ENCODE measurements at places on chromosomes 3 and 15.

GRCh38 chr3:43453981-43454380 is 167.6 kb downstream of the SNRK start:
- no peak for DNase-seq

DNA sequence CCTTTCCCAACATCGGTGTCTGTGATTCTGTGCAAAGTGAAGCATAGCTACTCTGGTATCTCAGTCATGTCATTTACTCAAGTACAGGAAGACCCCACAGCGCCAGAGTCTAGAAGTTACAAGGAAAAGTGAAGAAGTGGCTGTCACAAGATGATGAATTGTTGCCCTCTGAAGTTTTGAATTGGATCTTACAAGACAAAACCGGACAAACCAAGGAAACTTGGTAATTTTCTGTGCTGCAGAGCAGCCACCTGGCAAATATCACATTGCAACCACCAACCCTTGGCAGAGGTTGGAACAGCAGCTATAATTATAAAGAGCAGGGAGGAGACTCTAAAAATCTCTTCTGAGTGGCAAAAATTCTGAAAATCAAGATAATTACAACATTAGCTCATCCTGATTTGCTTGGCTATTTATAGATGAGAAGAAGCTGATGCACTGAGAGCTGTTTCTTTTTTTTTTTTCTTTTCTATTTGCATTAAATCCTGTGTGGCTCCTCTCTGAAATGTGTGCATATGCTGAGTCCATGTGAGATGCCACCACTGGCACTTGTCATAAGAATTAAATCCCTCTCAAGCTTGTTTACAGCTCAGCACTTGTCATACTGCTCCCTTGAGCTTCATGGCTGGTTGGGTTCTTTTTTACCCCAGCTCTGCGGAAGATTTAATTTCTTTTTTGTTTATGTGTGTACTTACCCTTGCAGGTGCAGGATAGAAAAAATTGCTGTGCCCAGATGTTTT is 68.0 kb upstream of the MNS1 start:
- DNase-seq: no peak

GRCh38 chr3:39327053-39327745 is 2.3 kb upstream of the CCR8 start:
- DNase-seq: no peak

GRCh38 chr15:68829068-68829467 is 8.4 kb upstream of the ANP32A start:
- no peak for DNase-seq

DNA sequence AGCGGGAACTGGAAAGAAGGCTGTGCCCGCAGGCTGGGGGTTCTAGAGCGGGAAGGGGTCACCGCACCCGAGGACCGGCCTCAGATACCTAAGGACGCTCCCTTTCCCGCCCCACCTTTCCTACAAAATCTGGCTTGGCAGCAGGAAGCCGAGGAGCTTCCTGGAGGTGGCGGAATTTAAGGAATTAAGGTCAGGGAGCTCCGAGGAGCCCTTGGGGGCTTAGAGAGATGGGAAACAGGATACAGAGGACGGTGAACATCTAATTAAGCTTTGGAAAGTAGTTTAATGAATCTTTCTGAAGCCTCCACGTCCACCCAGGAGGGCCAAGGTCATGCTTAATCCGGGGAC is 507 bp upstream of the AP3B2 start:
- no peak for DNase-seq

DNA sequence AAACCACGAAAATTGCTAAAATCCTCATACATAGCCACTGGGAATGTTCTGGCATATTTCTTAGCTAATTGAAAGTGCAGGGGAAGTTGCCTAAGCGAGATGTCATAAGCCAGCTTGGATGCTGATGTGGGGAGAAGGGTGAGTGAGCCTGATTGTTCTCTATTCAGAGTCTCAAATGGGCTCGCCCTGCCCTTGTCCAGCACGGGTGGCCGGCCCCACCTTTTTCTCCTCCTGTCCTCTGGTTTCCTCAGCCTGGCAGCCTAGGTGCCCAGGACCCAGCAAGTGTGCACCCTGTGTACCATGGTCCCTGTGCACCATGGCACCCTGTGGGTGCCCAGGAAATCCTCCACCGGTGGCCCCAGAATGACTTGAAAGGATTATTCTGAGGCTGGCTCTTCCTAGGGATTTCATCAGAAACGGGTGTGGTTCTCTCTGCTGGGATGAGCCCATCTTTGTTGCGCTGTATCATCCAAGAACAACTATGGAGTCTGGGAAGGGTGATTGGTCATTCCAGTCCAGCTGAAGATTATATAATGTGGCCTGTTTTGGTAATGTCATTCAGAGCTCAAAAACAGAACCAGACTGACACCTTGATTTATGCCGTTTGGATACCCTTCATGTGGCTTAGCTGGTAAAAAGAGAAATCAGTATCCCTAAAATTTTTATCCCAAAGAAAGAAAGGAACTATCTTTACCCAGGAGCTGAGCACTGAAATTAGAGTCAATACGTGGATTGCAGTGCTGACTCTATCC is 150.8 kb upstream of the BHLHE40 start:
- DNase-seq: no peak

- no peak for DNase-seq
Observed at GRCh38 chr3:52090933-52091468, 34.6 kb upstream of the DUSP7 start.

DNA sequence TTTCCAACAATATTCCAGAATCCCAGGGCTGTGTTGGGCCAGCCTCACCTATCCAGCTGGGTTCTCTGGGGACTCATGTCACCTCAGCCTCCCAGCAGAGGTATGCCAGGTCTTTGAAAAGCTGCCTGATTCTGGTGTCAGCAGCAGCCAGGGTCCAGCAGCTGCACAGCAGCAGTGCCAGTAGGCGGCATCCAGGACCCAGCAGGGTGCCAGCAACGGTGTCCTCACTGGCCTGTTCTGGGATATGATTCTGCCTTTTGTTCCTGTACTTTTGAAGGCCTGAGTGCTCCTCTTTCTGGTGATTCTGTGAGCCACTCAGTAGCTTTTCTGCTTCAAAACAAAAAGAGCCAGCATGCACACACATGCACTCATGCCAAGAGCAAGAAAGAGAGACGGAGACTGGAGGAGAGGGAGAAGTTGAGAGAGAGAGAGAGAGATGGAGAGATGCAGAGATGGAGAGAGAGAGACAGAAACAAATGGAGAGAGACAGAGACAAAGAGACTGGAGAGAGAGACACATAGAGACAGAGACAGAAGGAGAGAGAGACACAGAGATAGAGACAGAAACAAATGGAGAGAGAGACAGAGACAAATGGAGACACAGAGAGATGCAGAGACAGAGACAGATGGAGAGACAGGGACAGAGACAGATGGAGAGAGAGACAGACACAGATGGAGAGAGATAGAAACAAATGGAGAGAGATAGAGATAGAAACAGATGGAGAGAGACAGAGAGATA is 205.7 kb downstream of the UACA start:
- DNase-seq: no peak

DNA sequence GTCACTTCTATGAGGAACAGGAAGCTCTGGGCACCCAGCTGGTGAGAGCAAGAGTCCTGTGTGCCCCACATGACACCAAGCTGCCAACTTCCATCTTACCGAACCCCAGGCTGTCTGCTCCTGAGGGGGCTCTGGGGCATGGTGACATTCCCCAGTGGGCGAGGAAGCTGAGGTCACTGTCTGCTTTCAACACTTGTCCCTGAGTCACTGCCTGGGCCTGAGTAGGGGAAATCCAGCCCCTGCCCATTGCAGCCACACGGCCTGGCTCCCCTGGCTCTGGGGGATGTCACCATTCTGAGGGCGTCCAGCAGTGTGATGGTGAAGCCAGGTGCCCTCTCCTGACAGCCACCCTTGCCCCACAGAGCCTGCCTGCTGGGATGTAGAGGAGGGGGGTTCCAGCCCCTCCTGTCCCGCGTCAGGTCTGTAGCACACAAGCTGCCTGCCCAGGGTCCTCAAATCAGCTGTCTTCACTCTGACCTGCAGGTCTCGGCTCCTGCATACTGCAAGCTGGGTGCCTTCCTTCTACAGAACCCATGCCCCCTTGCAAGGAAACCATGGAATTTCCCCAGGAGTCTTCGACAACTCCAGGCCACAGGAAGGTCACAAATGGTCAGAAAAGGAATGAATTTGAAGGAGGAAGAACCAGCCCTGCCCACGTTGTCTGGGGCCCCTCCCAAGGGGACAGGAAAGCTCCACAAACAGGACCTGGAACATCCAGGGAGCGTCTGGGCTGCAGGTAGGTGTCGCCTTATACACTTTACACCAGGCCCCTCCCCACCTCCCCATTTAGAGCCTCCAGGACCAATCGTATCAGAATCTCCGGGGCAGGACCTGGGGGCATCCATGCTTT is 69.9 kb upstream of the GATM start:
- DNase-seq: no peak

DNA sequence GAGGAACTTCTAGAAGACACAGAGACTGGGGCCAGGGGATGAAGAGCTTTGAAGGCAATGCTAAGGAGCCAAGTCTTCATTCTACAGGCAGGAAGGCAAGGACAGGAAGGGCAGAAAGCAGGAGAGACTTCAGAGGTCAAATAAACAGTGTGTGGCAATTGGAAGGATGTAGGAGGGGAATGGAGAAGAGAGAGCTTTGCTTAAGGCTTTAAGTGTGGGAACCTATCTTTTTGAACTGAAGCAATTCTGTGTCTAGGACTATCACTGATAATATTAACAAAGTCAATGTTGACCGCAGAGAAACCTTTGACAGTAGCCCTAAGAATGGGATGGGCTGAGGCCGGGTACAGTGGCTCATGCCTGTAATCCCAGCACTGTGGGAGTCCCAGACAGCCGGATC is 325.0 kb downstream of the FOXP1 start:
- no peak for DNase-seq

DNA sequence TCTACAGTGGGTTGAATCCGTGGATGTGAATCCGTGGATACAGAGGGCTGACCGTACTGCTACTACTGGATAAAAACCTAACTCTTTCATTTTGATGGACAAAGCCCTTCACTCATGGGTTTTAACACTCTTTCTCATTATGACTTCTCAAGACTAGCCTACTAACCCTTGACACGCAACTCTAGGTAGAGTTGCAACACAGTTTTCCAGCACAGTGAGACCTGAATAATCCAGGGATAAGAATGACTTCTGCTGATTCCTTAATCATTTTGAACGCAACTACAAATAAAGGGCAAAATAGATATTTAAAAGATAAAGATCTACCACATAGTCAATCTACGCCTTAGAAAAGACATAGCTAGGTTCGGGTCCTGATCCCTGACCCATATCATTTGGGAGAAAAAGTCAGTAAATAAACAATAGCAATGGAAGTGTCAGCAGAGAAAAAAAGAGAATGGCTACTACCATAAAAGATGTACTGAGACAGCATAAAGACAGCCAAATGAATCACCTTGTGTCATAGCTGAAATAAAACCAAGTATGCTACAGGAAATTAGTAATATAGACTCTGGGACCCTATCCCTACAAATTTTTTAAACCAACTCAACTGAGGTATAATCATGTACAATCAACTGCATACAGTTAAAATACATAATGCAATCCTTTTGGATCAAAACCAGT is 87.6 kb downstream of the DPH6 start:
- DNase-seq: no peak
